Fibroblast of villous mesenchyme (primary cell): ENCODE measurements at places on chromosomes 2 and 18.

DNA sequence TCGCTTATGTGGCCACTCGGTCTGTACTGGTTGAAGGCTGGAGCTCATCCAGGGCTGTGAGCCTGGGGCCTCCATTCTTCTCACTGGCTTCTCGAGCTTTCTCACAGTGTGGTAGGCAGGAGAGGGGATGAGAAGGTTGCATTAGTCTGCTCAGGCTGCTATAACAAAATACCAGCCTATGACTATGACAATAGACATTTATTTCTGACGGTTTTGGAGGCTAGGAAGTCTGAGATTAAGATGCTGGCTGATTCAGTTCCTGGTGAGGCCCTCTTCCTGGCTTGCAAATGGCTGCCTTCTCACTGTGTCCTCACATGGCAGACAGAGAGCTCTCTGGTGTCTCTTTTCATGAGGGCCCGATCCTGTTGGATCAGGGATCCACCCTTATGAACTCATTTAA is 6.2 kb upstream of the STK25 start:
- DNase-seq = no peak

GRCh38 chr2:42957109-42957860 is 164.9 kb upstream of the HAAO start:
- peak; percentile 88 for DNase-seq

GRCh38 chr18:62605685-62606084 is 82.9 kb downstream of the ZCCHC2 start:
- DNase-seq = no peak

DNA sequence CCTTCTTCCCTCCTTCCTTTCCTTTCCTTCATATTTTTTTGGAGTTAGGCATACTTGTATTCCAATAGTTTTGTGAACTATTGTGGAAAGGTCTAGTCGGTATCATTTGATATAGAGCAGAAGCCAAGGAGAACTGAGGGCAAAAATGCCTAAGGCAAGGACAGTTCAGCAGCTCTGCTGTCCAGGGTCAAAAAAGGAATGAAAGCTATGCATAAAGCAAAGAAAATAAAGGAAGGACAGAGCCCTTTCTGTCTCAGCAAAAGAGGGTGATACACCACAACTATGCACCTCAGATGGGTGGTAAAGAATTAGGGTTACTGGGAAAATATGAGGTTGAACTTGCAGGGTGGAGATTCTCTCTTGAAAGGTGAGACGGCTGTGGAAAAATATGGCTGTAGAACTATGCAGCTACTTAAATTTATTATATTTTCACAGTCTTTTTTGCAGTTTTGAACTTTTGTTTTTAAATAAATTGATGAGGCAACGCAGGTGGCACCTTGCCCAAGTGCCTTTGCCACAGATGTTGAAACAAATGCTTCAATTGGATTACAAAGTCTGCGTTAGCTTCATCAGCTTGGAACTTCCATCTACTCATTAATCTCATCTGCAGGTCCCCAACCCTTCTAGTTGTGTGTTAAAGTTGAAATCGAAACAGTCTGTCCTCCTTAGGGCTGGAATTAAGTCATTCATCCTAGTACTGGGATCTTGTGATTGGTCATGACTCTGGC is 20.8 kb downstream of the LHCGR start:
- peak; percentile 21 for DNase-seq

GRCh38 chr2:148842050-148842449 is 33.0 kb upstream of the KIF5C start:
- no peak for DNase-seq

GRCh38 chr2:39525636-39526412 is 88.7 kb upstream of the MAP4K3 start:
- DNase-seq = no peak

GRCh38 chr2:176794392-176794791 is 418.2 kb upstream of the HNRNPA3 start:
- DNase-seq = no peak

DNA sequence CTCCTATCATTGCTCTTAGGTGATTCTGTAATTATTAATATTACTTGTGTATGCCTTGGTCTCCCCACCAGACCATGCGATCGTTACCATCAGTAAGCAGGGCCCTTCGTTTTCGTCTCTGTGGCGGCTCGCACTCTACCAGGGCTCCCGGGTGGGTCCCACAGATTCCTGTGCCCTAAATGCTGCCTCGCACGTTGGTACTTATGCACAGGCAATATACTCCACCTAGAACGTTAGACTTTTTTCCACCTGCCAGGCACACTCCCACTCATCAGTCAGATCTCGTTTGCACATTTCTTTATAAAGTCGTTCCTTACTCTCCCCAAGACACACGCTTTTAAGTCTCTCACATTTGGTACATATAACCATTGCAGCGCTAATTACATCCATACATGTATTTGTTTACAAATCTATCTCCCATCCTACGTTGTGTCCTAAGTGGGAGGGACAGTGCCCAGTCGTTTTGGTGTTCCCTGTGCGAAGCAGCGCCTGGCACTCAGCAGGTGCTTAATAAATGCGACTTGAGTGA is 901 bp downstream of the FEZ2 start:
- no peak for DNase-seq

GRCh38 chr2:162490052-162490717 is 146.3 kb downstream of the GCA start:
- no peak for DNase-seq

- DNase-seq = no peak
These were observed 10.7 kb downstream of the PER2 start for GRCh38 chr2:238277695-238278094.

- DNase-seq = no peak
These were observed 287.2 kb downstream of the CYP26B1 start for GRCh38 chr2:71860381-71860926.

GRCh38 chr2:46298522-46299353 is 1.5 kb downstream of the EPAS1 start:
- DNase-seq = peak; percentile 62

DNA sequence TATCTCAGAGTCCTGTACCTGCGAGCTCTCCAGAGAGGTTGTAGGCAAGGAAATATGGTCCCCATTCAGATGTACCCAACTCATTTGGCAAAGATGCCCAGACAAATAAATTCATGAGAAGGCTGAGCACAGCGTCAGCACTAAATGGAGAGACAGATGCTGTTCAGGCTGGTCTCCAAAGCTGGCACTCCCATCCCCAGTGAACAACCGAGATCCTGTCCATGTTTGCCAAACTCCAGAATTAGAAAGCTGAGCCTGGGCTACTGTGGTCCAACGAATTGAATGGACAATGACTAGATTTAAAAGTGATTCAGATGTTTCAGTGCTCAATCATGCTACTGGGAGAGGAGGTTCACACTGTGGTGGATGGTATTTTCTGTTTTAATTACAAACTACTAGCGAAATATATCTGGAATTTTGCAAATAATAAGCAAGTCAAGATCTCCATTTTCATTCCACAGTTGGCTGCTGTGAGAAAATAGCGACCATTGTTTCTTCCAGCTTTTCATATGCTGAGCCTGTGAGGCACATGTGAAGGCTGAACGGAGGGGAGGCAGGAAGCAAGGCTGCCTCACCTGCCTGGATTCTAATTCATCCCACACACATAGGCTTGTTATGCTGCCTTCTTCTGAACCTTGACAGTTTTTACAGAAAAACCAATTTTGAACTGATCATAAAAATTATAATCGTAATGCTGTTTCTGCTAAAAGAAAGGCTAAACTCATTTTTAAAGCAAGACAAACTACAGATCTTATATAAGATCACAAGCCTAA is 22.6 kb upstream of the DAPL1 start:
- no peak for DNase-seq

GRCh38 chr2:181196401-181196800 is 216.0 kb downstream of the UBE2E3 start:
- no peak for DNase-seq

DNA sequence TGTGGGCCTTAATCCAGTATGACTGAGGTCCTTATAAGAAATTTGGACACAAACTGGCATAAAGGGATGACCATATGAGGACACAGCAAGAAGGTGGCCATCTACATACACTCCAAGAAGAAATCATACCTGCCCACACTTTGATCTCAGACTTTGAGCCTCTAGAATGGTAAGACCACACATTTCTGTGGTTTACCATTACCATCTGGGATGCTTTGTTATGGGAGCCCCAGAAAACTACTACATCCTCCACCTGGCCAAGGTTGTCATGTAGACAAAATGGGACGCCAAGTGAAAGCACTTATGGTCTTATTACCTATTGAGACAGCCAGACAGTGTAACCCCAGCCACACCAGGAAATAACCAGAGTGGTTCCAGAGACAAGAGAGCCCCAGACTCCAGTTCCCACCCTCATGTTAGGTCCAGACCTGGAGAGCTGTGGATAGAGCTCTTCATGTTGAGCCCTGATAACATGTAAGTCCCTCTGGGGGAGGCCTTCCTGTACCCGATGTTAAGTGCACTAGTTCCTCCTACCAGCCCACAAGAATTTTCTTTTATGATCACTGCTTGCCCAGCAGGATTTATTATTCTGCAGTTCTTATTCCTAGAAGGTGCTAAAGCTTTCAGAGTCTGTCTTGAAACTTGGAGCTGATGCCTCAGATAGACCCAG is 4.6 kb upstream of the ADD2 start:
- DNase-seq = no peak

- DNase-seq = no peak
These were observed 478.7 kb upstream of the CNTNAP5 start for GRCh38 chr2:123546353-123546752.
